ENCODE measurements at places on chromosomes 2 and 18.

DNA sequence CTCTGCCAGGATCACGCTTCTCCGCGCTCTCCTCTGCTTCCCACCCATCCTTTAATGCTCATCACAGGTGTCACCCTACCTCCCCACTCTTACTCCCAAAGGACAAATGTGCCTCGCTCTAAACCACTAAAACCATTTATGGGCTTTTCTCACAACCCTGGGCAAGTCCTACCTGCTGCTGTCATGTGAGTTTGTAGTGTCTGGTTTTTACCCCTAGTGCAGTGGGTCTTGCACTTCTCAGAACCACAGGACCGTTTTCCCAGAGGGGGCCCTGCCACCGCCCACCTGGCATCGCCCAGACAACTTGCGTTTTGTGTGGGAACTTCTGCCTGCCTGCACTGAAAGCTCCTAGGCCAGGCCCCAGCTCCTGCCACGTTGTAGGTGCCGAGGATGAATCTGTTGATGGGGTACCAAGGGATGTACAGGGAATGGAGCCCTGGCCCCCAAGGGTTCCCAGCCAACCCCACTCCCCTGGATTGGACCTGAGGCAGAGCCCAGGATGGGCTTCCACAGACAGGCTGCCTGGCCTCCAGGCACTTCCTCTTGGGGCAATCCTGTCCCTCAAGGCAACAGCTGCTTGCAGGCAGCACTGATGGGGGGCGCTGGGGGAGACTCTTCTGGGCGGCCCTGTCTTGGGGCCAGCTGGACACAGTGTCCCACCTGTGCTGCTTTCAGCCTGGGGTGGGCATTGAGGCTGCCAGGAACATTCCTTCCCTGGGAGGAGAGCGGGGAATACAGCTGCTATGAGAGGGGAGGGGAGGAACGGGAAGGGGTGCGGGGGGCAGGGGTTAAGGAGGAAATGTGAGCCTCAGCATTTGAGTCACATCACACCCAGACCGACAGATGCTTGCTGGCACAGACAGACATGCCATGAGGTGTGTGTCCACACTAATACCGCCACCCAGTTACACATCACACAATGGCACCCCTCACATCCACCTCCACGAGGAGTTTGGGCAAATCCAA is 176.3 kb downstream of the ZFP36L2 start:
- no peak for DNase-seq

DNA sequence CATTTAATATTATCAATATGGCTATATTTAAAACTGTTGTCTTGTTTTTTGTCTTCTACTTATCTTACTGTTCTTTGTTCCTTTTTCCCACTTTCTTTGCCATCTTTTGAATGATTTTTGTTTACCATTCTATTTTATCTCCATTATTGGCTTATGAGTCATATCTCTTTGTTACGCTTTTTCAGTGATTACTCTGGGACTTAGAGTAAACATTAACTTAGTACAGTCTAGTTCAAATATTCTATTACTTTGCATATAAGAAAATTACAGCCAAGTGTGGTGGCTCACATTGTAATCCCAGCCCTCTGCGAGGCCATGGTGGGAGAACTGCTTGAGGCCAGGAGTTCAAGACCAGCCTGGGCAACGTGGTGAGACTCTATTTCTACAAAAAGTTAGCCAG is 26.1 kb downstream of the ADCY3 start:
- DNase-seq = no peak

- DNase-seq = no peak
Observed at GRCh38 chr2:215358891-215359575, 47.2 kb downstream of the ATIC start.

DNA sequence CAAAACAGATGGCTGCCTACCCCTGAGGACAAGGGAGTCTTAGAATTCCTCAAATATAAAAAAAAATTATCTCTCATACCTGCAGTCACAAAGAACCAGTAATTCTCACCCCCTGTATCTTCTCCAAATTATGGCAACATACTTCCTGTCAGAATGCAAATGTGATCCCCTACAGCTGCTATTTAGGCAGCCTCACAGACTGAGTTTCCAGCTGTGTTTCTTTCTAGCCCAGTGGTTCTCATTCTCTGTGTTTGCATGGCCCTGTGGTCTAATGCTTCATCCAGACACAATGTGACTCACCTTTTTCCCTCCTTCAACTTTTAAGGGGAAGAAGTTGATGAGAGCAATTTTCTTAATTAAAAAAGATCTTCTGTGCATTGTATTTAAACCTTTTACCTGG is 726.3 kb downstream of the TSN start:
- DNase-seq = no peak

All from activated CD4-positive, alpha-beta T cell treated with anti-CD3 and anti-CD28 coated beads, Interleukin-2, amount 50 U/mL, for 4 hours (primary cell).